ENCODE measurements at places on chromosomes 5 and 9. TPM values are rescaled to one million over a fixed set of nuclear protein-coding genes. Genes with fewer than 3 reads are reported as not detected.
A peak's percentile ranks its signal among the peaks of the same experiment; 100 is the strongest.

The SLC27A6 gene
- not detected for total RNA-seq

The CDH10 gene
- not detected for total RNA-seq

The IER5L gene
- total RNA-seq, result 73.3 TPM

The NTNG2 gene
- total RNA-seq, result 5.1 TPM

DNA sequence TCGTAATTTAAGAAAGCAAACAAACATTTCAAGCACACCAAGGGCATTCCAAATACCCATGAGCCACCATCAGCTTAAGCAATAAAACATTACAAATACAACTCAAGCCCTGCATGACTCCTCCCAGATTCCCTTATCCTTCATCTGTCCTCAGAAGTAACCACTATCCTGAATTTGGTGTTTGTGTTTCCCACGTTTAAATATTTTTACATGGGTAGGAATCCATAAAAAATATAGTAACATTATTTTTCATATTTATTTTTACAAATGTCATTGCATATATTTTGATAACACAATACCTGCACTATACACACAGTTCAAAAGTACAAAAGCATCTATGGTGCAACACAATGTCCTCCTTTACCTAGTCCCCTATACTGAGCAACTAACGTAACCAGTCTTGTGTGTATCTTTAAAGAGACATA lies 6.4 kb downstream of the PRKAA1 start:
- no peak for DNase-seq

- peak; percentile 62 for DNase-seq
Observed at GRCh38 chr5:32223972-32224609, 50.0 kb upstream of the GOLPH3 start.

DNA sequence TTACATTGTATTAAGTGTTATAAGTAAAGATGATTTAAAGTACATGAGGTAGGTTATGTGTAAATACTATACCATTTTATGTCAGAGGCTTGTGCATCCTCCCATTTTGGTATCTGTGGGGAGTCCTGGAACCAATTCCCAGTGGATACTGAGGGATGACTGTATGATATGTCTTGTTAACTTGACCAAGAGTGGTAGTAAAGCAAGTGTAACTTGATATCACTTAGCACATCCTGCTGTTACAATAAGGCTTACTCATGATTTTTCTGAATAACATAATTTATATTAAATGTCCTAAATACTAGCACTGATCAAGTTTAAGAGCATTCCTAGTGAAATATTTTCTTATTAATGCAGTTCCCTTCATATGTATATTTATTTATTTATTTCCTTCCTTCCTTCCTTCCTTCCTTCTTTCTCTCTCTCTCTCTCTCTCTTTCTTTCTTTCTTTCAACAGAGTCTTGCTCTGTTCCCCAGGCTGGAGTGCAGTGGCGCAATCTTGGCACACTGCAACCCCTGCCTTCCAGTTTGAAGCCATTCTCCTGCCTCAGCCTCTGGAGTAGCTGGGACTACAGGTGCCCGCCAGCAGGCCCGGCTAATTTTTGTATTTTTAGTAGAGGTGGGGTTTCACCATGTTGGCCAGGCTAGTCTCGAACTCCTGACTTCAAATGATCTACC lies 7.5 kb downstream of the NDFIP1 start:
- DNase-seq, result no peak

- peak; percentile 72 for DNase-seq
Observed at GRCh38 chr9:89380437-89381307, 62.4 kb downstream of the SECISBP2 start.

GRCh38 chr9:116654059-116654355 lies 33.1 kb upstream of the TRIM32 start:
- no peak for DNase-seq

DNA sequence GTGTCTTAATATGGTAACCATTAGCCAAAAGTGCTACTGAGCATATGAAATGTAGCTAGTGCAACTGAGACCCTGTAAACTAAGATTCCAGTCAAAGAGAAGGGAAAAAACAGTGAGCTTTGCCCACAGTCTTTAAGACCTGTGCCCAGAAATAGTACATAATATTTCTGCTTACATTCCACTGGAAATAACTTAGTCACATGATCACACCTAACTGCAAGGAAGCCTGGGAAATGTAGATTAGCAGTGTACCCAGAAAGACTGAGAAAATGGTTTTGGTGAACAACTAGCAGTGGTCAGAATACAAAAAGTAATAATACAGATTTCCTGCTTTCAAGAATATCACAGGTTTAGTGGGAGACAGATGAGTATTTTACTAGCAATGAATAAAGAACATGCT lies 2.5 kb upstream of the CPLANE1 start:
- DNase-seq, result no peak

- no peak for DNase-seq
Observed at GRCh38 chr9:111029260-111029659, 9.0 kb downstream of the LPAR1 start.

GRCh38 chr9:116181853-116182610 lies 28.4 kb downstream of the PAPPA start:
- no peak for DNase-seq

GRCh38 chr5:134948911-134949310 lies 18.8 kb upstream of the CATSPER3 start:
- DNase-seq, result no peak

GRCh38 chr9:19149230-19149629 lies 21.9 kb upstream of the PLIN2 start:
- DNase-seq, result no peak
